ENCODE measurements at places on chromosomes 1 and 21.

GRCh38 chr1:155295942-155296267 is 5.3 kb downstream of the PKLR start:
- no peak for DNase-seq

DNA sequence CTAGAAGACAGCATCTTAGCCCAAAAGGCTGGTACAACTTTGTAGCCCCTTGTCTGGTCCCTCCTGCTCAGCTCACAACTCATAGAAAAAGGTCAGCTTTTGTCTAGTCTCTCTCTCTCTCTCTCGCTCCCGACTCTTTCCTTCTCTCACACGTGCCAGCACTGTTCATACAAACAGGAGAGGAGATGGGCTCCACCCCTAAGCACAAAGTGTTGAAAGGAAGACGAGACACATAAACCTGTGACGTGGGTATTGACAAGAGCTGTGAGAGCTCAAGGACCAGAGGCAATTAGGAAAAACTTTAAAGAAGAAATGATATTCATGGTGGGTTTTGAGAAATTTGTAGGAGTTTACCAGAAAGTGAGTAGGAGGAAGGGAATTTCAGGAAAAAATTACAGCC is 23.6 kb upstream of the KCNC4 start:
- no peak for DNase-seq

- no peak for DNase-seq
Observed at GRCh38 chr1:240800291-240800690, 188.3 kb upstream of the GREM2 start.

DNA sequence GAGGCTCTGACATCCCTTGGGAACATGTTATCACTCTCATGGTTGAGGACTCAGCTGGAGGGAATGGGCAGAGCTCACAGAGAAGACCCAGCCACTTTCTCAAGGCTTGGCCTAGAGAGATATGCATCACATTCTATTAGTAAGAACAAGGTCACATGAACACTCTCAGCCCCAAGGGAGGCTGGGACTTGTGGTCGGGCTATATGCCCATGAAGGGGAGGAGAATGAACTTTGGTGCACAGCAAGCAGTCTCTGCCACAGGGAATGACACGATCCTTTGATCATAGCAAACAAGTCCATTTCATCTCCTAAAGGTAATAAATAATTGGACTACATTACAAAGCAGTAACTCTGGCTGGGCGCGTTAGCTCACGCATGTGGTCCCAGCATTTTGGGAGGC is 105.7 kb downstream of the SYF2 start:
- no peak for DNase-seq

GRCh38 chr1:118148034-118148433 is 37.0 kb downstream of the SPAG17 start:
- no peak for DNase-seq
